ENCODE measurements at places on chromosomes 5 and 9.

DNA sequence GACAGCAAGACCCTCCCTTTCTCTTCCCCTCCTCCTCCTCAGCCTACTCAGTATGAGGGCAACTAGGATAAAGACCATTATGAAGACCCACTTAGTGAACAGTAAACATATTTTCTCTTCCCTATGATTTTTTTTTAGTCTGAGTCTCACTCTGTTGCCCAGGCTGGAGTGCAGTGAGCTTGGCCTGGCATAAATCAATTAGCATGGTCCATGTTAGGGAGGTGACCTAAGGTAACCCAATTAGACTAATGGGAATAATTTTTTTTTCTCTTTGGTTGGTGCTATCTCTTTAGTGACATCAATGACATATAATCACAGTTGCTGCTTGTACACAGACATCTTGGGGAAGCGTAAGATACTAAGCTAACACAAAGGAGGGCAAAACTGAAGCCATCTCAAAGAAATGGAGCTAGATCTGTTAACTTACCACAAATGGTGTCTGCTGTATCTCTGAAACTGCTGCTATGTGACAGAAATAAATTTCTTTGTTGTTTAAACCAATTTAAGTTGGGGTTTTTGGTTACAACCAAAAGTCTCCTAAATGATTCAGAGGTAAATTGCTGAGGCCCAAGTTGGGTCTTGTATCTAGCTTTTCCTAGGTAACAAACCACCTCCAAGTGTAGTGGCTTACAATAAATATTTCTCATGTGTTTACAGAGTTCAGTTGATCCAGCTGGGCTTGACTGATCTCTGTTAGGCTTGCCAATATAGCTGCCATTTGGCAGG, 13.3 kb downstream of the PKD2L2 start:
- no peak for DNase-seq

- peak; percentile 54 for DNase-seq
Observed at GRCh38 chr5:154647761-154648145, 107.4 kb upstream of the LARP1 start.

DNA sequence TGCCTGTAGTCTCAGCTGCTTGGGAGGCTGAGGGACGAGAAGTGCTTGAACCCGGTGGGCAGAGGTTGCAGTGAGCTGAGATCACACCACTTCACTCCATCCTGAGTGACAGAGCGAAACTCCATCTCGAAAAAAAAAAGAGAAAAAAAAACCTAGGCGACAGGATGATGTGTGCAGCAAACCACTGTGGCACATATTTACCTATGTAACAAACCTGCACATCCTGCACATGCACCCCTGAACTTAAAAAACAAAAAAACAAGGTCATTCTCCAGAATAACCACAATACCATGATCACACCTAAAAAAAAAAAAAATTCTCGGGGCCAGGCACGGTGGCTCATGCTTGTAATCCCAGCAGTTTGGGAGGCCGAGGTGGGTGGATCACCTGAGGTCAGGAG, 7.5 kb upstream of the DOLPP1 start:
- no peak for DNase-seq

- peak; percentile 86 for DNase-seq
Observed at GRCh38 chr9:87713278-87713987, 12.5 kb upstream of the CTSL start.

DNA sequence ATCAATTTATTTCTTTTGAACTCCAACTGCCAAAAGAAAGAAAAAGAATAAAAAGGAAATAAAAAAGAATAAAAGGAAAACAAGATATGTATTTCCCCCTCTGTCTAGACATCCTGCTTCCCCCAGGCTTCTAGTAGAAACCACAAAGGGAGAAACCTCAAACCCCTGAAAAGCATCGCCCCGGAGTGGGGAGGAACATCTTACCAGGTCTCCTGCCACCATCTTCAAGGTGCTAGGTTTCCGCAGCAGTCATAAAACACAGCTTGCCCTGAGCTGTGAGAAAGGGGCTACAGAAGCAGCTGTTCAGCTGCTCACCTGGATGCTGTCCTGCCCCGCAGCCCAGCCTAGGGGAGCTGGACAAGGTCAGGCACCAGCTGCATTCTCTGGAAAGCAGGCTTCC, 487.7 kb downstream of the GADD45G start:
- no peak for DNase-seq

DNA sequence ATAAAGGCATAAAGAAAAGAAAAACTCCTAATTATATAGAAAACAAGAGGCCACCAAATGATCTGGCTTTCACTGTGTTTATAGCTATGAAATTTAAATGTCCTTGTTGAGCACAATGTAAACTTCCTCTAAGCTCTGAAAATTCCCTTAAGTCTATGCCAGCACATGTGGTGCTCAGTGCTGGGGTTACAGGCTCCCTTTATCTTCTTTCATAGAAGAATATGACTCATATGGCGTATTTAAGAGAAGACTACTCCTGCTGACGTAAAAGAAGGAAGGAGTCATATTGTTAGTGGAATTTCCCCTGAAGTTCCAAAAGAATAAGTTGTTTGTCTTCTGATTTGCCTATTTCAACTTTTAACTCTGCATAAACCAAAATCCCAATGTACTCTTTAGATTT, 30.4 kb downstream of the RNF145 start:
- DNase-seq = peak; percentile 20

GRCh38 chr9:135592331-135592590, 30.7 kb downstream of the PAEP start:
- DNase-seq = no peak

DNA sequence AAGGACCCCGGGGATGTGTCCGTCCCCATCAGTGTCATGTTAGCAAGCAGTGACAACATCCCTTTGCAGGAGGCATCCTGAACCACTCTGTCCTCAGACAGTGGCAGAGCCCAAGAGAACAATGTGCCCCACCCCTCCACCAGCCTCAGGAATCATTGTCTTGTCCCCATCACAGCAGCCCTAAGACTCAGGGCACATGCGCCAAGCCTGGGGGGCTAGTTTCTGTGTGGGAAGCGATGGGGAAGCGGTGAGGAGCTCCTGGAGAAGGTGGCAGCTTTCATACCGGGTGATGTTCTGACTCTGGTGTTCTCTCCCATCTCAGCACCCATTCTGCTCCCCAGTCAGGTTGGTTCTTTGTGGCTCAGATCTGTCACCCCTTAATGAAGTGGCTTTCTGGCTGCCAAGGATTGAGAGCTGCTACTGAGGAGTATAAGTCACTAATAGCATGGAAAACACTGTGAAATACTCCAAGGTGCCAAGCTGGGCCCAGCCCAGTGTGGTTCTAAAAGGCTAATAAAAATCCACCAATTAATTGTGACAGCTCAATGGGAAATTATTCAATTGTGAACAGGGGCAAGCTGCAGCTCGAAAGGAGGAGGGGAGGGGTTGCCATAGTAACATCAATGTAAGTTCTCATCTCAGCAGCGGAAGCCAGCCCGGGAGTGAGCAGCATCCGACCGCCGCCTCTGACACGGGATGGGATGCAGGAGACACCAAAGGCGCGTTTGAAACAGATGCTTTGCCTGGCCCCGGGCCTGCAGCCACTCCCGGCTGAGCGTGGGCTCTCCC, 4.7 kb downstream of the QRFP start:
- DNase-seq = no peak

Measured in hematopoietic multipotent progenitor cell treated with erythropoietin and hydrocortisone succinate and interleukin-3 and kit ligand, for 17 days (in vitro differentiated cells).